AG20443 (cell line): ENCODE measurements at places on chromosomes 7 and 10.
A peak's percentile ranks its signal among the peaks of the same experiment; 100 is the strongest.

GRCh38 chr7:151426904-151427704 lies 12.8 kb downstream of the CRYGN start:
- DNase-seq = no peak

DNA sequence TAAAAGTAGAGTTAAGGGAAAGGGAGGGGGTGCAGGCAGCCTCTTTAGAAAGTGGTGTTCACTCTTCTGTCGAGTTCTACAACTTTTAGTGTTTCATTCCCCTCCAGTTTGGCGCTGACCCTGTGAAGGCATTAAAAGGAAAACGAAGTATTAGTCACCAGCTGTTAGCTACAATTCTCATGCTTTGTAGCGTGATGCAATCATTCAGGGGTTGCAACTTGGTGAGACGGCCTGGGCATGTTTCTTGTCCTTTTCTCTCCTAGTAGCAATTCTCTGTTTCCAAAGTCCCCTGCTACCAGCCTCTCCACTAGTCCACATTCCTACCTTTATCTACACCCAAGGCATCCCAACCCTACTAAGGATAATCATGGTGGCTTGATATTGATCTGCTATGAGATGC lies 33.7 kb upstream of the DGKI start:
- DNase-seq = peak; percentile 80

- peak; percentile 84 for DNase-seq
These were observed 83.9 kb upstream of the PDLIM1 start for GRCh38 chr10:95374597-95375209.

DNA sequence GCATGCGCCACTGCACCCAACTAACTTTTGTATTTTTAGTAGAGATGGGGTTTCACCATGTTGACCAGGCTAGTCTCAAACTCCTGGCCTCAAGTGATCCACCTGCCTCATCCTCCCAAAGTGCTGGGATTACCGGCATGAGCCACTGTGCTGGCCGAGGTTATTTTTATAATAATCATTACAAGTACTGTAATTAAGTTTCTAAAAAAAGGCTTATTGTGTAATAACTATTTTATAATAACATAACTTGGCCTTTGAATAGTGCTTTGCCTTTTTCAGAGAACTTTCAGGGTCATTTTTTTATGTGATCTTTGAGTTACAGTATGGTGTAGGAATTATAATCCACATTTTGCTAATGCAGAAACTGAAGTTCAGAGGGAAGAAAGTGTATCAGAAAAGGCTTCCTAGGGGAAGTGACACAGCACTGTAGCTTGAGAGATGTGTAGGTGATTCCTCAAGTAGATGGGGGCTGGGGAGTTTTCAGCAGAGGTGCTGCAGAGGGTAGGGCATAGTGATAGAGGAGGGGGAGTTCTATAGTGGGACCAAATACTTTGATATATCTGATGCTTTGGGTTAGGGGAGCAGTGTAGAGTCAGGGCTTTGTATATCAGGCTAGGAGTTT lies 9.2 kb upstream of the SYPL1 start:
- no peak for DNase-seq

- DNase-seq = no peak
These were observed 177.6 kb downstream of the ADARB2 start for GRCh38 chr10:1559761-1560160.
